Esophagus squamous epithelium (tissue), 5 donors: ENCODE measurements at places on chromosomes 5 and 9.

GRCh38 chr9:133340256-133340655 lies 4.3 kb upstream of the SURF6 start:
- no peak overlapping the region for H3K4me3 ChIP-seq
- peaks cover 14% of the 10 kb centered on the region for H3K4me1 ChIP-seq
- no peak for DNase-seq

GRCh38 chr5:87254035-87254434 lies 13.6 kb upstream of the RASA1 start:
- no peaks in the 10 kb centered on the region for H3K27me3 ChIP-seq
- H3K4me1 ChIP-seq: no peaks in the 10 kb centered on the region

DNA sequence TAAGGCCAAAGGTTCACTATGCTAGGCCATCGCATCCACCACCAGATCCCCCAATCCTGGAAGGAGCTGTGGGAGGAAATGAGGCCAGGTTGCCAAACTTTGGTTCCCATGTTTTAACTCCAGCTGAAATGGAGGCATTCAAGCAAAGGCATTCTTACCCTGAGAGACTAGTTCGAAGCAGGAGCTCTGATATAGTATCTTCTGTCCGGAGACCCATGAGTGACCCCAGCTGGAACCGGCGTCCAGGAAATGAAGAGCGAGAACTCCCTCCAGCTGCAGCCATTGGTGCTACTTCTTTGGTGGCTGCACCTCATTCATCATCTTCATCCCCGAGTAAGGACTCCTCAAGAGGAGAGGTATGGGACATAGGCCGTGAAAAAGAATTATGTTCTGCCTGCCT lies 75.6 kb downstream of the GAPVD1 start:
- H3K27ac ChIP-seq: no peak overlapping the region
- no peaks in the 10 kb centered on the region for H3K4me1 ChIP-seq
- no peak for DNase-seq
- peaks cover 99% of the 10 kb centered on the region for H3K36me3 ChIP-seq
- no peak overlapping the region for H3K4me3 ChIP-seq

- H3K4me1 ChIP-seq: no peaks in the 10 kb centered on the region
- H3K27me3 ChIP-seq: no peaks in the 10 kb centered on the region
- H3K4me3 ChIP-seq: no peak overlapping the region
- no peak for DNase-seq
- no peak overlapping the region for H3K27ac ChIP-seq
Observed at GRCh38 chr9:126169736-126170135, 156.9 kb upstream of the MVB12B start.

DNA sequence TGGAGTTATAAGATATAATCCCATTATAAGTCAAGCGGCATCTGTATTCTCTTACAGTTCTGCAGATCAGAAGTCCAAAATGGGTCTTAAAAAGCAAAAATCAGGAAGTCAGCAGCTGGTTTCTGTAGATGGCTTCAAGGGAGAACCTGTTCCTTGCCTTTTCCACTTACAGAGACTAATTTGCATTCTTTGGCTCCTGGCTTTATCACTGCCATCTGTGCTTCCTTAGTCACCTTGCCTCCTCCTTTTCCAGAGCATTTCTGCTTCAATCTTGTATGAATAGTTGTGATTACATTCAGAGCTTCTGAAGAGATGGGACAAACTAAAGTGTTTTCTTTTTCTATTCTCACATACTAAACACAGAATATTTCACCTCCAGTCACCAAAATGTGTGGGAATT lies 647.3 kb upstream of the GRAMD2B start:
- no peaks in the 10 kb centered on the region for H3K4me1 ChIP-seq
- H3K27ac ChIP-seq: no peak overlapping the region
- DNase-seq: no peak
- H3K27me3 ChIP-seq: no peaks in the 10 kb centered on the region

- DNase-seq: no peak
- H3K27ac ChIP-seq: peak overlapping the region; percentile 70
- H3K4me3 ChIP-seq: no peak overlapping the region
- H3K27me3 ChIP-seq: no peaks in the 10 kb centered on the region
- H3K4me1 ChIP-seq: peaks cover 12% of the 10 kb centered on the region
- no peaks in the 10 kb centered on the region for H3K36me3 ChIP-seq
Observed at GRCh38 chr9:16987026-16987425, 116.6 kb upstream of the BNC2 start.

DNA sequence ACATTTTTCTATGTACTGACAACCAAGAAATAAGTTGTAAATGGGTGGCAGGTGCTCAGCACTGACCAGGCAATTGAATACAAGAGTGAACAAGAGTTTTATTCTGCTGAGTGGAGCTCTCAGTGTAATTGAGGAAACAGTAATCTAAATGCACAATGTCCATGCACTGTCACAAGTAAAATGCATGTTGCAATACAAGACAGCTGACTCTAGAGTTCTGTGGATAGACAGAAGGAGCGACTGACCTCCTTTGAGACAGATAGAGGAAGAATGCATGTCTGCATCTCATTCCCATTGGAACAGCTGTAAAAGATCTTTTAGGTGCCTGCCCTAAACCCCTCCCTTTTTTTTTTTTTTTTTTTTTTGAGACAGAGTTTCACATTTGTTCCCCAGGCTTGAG lies 299.0 kb downstream of the FBXL7 start:
- H3K27me3 ChIP-seq: no peaks in the 10 kb centered on the region
- no peaks in the 10 kb centered on the region for H3K4me1 ChIP-seq
- no peak for DNase-seq
- no peaks in the 10 kb centered on the region for H3K36me3 ChIP-seq
- no peak overlapping the region for H3K4me3 ChIP-seq
